ENCODE measurements at places on chromosomes 5 and 9. TPM values are rescaled to one million over a fixed set of nuclear protein-coding genes. Genes with fewer than 3 reads are reported as not detected.

DNA sequence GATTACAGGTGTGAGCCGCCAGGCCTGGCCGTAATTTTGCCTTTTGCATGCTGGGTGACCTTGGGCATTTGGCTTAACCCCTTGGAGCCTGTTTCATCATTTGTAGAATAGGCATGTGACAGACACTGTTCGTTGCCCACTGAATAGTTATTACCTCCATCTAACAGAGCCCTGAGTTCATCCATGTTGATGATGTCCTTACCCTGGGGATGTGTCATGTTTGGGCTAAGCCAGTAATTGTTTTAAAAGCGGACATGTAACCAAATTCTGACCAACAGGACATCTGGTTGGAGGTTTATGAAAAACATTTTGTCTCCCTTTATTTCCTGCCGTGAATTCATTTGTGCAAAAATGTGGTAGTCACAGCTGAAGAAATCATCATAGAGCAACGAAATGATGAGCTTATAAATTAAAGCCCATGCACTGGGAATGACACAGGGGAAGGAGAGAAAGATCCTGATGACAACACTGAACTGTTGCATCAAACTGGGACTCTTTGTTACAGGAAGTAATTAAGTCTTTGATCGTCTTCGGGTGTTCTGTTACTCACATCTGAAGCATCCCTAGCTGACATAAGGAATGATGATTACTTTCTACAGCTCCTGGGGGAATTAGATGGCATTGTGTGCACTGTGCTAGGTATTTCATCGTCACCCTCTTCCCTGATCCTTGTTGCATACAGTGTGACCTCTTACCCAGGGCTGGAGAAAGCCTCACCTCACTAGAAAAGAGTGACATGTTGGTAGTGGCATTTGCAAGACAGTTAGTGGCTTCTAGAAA, 117.8 kb downstream of the FGF18 start:
- peaks cover 6% of the 10 kb centered on the region for H3K4me1 ChIP-seq
- no peaks in the 10 kb centered on the region for H3K27me3 ChIP-seq
- DNase-seq = peak; percentile 40
- H3K4me3 ChIP-seq = no peak overlapping the region
- no peak overlapping the region for H3K27ac ChIP-seq

DNA sequence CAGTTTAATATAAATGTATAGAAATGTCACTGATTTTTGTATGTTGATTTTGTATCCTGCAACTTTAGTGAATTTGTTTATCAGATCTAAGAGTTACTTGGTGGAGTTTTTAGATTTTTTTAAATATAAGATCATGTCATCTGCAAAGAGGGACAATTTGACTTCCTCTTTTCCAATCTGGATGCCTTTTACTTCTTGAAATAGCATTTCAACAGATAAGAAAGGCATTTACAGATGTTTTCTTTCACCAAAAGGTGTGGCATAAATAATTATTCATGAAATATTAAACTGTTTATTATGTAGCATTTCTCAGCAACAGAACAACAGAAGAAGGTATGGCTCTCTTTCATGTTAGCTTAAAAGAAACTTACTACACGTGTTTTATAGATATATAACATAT, 34.9 kb upstream of the NIPBL start:
- H3K27me3 ChIP-seq = no peaks in the 10 kb centered on the region
- no peak for DNase-seq
- H3K4me1 ChIP-seq = no peaks in the 10 kb centered on the region
- H3K4me3 ChIP-seq = no peak overlapping the region
- no peak overlapping the region for H3K27ac ChIP-seq

GRCh38 chr5:41195228-41195627, 18.1 kb downstream of the C6 start:
- no peak for DNase-seq
- H3K4me1 ChIP-seq = no peaks in the 10 kb centered on the region
- peak overlapping the region; percentile 78 for H3K27ac ChIP-seq

DNA sequence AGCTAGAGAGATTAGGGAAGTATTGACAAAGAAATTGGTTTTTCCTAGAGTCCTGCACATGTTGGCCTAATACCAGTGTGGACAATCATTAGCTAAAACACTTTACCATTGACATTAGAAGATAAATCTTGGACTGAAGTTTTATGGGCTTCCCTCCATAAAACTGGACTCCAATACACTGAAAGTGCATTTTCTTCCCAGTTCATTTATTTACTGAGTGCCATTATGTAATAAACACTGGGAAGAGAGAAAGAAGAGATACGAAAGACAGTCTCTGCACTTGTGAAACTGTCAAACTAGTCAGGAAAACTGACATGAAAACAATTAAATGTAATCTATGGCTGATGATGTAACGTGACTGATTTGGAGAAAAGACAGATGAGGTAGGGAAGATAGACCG, 539.3 kb downstream of the ZNF608 start:
- H3K4me1 ChIP-seq = no peaks in the 10 kb centered on the region
- no peak overlapping the region for H3K4me3 ChIP-seq
- H3K27me3 ChIP-seq = no peaks in the 10 kb centered on the region

GRCh38 chr9:93896496-93897033, 58.6 kb downstream of the BARX1 start:
- H3K4me3 ChIP-seq = no peak overlapping the region
- DNase-seq = no peak
- H3K27ac ChIP-seq = no peak overlapping the region
- no peaks in the 10 kb centered on the region for H3K4me1 ChIP-seq
- no peaks in the 10 kb centered on the region for H3K36me3 ChIP-seq
- H3K27me3 ChIP-seq = no peaks in the 10 kb centered on the region

GRCh38 chr9:86594724-86595123, 240.5 kb upstream of the TUT7 start:
- H3K4me1 ChIP-seq = no peaks in the 10 kb centered on the region
- no peak for DNase-seq
- no peak overlapping the region for H3K27ac ChIP-seq
- no peaks in the 10 kb centered on the region for H3K27me3 ChIP-seq
- no peak overlapping the region for H3K4me3 ChIP-seq
- H3K36me3 ChIP-seq = no peaks in the 10 kb centered on the region

DNA sequence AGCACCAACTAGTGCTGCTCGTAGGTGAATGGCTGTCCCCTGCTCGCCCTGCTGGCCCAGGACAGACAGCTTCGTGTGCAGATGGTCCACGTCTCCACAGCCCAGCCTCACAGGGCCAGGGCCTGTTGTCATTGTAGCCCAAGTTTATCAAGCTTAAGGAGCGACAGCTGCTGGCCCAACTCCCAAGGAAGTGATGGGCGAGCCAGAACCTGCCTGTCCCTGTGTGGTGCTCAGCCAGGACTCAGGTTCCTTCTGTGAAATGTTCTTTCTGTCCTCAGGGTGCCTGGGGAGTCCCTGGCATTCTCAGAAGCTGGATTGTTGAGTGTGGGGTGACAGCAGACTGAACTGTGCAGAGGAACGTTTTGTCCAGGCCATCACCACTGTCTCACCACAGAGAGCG, 16.4 kb downstream of the TRIP13 start:
- DNase-seq = no peak
- H3K36me3 ChIP-seq = no peaks in the 10 kb centered on the region
- no peaks in the 10 kb centered on the region for H3K27me3 ChIP-seq

DNA sequence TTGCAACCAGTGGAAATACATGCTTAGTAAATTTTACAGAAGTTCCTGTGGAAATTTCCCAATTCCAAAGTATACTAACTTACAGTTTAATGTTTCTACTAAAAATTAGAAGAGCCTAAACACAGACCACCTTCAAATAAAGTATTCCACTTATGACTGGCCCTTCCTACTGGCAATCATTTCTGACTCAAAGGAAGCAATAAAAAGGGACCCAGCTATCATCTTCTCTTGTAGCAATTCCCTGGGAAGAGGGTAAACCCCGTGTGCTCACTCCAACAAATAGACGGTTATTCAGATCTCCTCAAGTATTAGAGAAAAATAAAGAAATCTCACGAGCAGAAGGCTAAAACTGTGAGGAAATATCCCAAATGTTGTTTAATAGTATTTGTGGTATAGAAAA, 43.3 kb downstream of the GOLPH3 start:
- DNase-seq = no peak
- peaks cover 29% of the 10 kb centered on the region for H3K36me3 ChIP-seq
- H3K27ac ChIP-seq = no peak overlapping the region
- no peaks in the 10 kb centered on the region for H3K27me3 ChIP-seq
- H3K4me3 ChIP-seq = no peak overlapping the region

GRCh38 chr5:83376461-83376860, 95.1 kb upstream of the VCAN start:
- no peak overlapping the region for H3K27ac ChIP-seq
- H3K4me3 ChIP-seq = no peak overlapping the region
- H3K27me3 ChIP-seq = no peaks in the 10 kb centered on the region

DNA sequence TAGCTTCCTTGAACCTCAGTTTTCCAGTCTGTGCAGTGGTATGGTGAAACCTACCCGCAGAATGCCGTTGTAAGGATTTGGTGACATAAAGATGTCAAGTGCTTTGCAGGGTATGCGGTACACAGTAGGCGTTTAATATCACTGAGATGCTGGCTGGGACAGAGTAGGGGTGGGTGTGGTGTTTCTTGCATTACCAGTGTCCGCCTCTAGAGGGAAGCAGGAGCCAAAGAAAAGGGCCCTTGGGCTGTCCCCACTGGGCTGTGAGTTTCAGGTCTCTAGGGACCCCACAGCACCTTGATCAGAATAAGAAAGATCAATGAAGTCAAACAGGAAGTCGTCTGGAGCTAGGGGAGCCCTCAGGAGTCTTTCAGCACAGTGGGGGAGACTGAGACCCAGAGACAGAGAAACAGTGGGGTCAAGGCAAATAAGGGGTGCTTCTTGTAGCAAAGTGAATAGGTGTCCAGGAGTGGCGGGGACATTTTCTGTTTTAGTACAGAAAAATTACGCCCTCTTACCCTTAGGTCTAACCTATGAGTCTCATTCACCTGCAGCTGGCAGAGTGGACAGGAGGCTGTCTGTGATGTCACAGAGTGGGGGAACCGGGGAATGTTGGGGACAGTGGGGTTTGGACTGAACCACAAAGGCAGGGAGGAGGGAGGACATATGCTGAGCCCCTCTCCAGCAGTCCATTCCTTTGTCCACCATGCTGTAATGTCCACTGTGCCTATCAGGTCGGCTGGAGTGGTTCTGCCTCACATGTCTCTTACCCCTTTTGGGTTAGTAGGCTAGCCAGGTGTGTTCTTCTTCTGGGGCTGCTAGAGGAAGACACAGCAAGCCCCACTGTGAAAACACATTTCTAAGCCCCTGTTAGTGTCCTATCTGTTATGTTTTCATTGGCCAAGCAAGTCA, 4.7 kb upstream of the TEX53 start:
- H3K27ac ChIP-seq = no peak overlapping the region

- no peaks in the 10 kb centered on the region for H3K27me3 ChIP-seq
- no peaks in the 10 kb centered on the region for H3K36me3 ChIP-seq
- H3K27ac ChIP-seq = no peak overlapping the region
- no peak for DNase-seq
- H3K4me3 ChIP-seq = no peak overlapping the region
These were observed 14.4 kb upstream of the ORM1 start for GRCh38 chr9:114308361-114308950.

- no peaks in the 10 kb centered on the region for H3K27me3 ChIP-seq
- DNase-seq = no peak
- no peaks in the 10 kb centered on the region for H3K4me1 ChIP-seq
- H3K4me3 ChIP-seq = no peak overlapping the region
- no peaks in the 10 kb centered on the region for H3K36me3 ChIP-seq
- H3K27ac ChIP-seq = no peak overlapping the region
These were observed 457.0 kb upstream of the KLF4 start for GRCh38 chr9:107946364-107947141.

GRCh38 chr9:3857673-3858072, 331.9 kb upstream of the RFX3 start:
- no peaks in the 10 kb centered on the region for H3K27me3 ChIP-seq
- H3K4me3 ChIP-seq = no peak overlapping the region
- H3K27ac ChIP-seq = no peak overlapping the region
- DNase-seq = no peak
- H3K36me3 ChIP-seq = no peaks in the 10 kb centered on the region
- no peaks in the 10 kb centered on the region for H3K4me1 ChIP-seq

DNA sequence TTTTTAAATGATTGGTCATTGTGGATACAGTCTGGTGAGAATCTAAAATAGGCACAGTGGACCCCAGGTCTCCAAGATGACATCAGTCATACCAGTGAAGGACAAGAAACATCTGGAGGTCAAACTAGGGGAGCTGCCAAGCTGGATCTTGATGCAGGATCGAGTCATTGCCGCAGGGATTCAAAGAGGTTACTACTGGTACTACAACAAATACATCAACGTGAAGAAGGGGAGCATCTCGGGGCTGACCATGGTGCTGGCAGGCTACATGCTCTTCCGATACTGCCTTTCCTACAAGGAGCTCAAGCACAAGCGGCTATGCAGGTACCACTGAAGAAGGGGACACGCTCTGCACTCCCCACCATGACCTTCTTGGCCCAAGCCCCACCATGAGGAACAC, 20.9 kb downstream of the FOXB2 start:
- H3K36me3 ChIP-seq = no peaks in the 10 kb centered on the region
- no peaks in the 10 kb centered on the region for H3K27me3 ChIP-seq
- H3K4me1 ChIP-seq = no peaks in the 10 kb centered on the region
- DNase-seq = no peak
- no peak overlapping the region for H3K27ac ChIP-seq

DNA sequence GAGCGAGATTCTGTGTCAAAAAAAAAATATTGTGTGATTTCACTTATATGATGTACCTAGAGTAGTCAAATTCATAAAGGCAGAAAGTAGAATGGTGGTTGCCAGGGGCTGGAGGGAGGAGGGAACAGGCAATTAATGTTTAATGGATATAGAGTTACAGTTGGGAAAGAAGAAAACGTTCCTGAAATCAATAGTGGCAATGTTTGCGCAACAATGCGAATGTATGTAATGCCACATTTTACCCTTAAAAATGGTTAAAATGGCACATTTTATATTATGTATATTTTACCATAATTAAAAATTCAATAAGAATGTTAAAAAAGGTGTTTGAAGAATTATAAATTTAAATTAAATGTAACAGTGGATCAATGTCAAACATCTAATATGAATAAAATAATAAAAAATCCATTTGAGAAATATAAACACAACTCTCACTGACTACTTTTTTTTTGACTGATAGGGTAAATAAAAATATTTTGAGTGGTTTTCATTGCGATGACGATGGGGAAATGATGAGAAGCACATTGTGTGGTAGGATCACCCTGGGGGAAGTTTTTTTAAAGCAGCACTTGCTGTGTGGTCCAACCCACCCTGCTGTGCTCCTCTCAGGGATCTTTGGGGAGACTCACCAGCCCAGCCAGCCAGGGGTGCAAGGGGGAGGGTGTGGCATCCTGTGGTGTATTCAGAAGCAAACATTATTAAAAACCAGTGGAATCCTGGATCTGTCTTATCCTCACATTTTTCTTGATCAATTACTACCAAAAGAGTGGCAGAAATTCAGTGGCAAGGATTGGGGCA, 4.3 kb downstream of the FYB1 start:
- no peak for DNase-seq
- H3K4me3 ChIP-seq = no peak overlapping the region
- no peak overlapping the region for H3K27ac ChIP-seq
- no peaks in the 10 kb centered on the region for H3K27me3 ChIP-seq
- H3K4me1 ChIP-seq = peaks cover 12% of the 10 kb centered on the region

DMRTA1 gene
- 0.43 TPM for total RNA-seq

CARTPT gene
- total RNA-seq = not detected

ROR2 gene
- 28.5 TPM for total RNA-seq

LRRTM2 gene
- total RNA-seq = not detected

MAPK9 gene
- 25.1 TPM for total RNA-seq

NPR3 gene
- total RNA-seq = 22.0 TPM

PGM5 gene
- total RNA-seq = 281 TPM

GRM6 gene
- not detected for total RNA-seq

VLDLR gene
- total RNA-seq = 45.3 TPM

GBGT1 gene
- total RNA-seq = 16.8 TPM

LRRC26 gene
- not detected for total RNA-seq

ANKRA2 gene
- 16.4 TPM for total RNA-seq

RNF183 gene
- not detected for total RNA-seq

TNFSF8 gene
- total RNA-seq = 1.7 TPM

ST6GALNAC4 gene
- total RNA-seq = 59.0 TPM

PTGES gene
- 1.1 TPM for total RNA-seq

SLC34A1 gene
- not detected for total RNA-seq

TENT4A gene
- total RNA-seq = 7.3 TPM
